Thyroid gland (tissue), 4 donors: ENCODE measurements at places on chromosomes 3 and 15.
A peak's percentile ranks its signal among the peaks of the same experiment; 100 is the strongest.

DNA sequence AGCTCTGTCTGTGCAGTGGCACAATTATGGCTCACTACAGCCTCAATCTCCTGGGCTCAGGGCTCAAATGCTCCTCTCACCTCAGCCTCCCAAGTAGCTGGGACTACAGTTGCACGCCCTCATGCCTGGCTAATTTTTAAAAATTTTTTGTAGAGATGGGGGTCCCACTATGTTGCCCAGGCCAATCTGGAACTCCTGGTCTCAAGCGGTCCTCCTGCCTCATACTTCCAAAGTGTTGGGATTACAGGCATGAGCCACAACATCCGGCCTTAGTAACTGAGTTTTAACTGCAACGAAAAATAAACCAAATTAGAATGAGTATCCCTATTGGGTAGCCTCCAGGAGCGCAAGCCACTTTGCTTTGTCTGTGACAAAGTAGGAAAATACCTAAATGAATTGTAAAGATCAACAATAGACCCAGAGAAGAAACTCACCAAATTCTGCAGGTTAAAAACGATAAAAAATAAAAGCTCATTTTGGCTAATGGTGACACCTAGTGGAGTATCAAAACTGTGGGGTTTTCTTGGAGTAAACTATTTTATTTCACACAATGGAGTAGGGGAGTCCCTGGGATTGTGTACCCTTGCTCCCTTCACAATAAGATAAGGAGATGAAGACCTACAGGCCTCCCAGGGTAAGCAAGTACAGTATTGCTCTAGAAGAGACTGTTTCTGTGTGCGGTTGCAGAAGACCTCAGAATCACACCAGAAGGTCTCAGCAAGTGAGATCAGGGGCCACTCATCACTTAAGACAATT is 21.0 kb upstream of the CA12 start:
- H3K36me3 ChIP-seq: no peaks in the 10 kb centered on the region
- H3K27ac ChIP-seq: no peak overlapping the region
- H3K4me3 ChIP-seq: no peak overlapping the region

DNA sequence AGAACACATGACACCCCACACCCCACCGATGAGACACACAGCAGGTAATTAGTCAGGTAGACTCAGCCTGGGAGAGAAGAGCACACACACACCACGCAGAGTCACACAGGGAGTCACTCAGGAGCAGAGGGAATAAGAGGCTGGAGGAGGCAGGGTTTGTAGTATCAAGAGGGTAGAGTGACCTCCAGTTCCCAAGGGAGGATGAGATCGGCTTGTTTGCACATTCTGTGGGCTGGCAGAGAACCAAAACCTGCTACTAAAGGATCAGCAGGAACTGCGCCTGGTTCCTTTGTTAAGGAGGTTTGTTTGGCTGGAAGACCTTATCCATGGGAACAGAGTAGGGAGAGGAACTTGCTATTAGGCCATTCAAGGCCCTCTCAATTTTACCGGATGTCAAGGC is 281.4 kb upstream of the SLCO3A1 start:
- H3K36me3 ChIP-seq: no peaks in the 10 kb centered on the region
- no peak overlapping the region for H3K27ac ChIP-seq
- no peak for DNase-seq
- no peaks in the 10 kb centered on the region for H3K4me1 ChIP-seq
- H3K4me3 ChIP-seq: no peak overlapping the region

DNA sequence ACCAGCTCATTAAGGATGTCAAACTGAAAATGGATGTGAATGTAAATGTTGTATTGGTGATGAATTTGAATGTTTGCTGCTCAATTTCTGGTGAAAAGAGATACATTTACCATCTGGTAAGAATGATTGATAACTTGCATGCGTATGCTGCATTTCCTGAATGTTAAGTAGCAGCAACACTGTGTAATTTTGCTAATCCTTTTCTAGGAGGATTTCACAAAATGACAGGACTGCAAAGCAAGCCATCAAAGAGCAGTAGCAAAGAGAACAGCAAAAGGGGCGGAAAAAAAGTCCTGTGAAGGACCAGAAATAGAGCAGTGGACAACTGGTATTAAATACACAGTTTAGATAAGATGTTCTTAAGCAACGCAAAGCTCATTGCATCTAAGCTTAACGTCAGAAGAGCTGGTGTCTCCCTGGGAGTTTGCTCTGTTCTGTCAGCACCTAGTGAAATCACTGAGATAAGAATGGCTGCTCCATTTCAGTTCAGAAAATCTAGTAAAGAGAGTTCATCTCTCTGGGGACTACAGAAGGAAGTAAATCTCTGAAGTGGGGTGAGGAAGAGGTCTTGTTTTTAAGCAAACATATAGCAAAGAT is 23.5 kb upstream of the PAQR5 start:
- no peak overlapping the region for H3K27ac ChIP-seq
- H3K4me3 ChIP-seq: no peak overlapping the region

- H3K36me3 ChIP-seq: no peaks in the 10 kb centered on the region
- no peak for DNase-seq
- no peak overlapping the region for H3K4me3 ChIP-seq
- no peak overlapping the region for H3K27ac ChIP-seq
- no peaks in the 10 kb centered on the region for H3K4me1 ChIP-seq
These were observed 17.1 kb downstream of the CTXND1 start for GRCh38 chr15:80234883-80235282.

DNA sequence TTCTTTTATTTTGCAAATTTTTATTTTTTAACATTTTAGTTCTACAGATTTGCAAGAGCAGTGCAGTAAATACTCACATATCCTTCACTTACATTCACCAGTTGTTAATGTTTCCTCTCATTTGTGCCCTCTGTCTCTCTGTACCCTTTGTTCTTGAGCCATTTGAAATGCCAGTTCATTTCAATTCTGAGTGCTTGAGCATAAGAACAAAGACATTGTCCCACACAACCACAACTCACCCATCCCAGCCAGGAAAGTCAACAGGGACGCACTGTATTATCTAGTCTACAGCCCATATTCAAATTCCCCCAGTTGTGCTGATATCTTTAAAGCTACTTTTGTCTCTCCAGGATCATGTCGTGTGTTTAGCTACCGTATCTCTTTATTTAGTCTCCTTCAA is 141.4 kb upstream of the SLC6A11 start:
- H3K4me1 ChIP-seq: no peaks in the 10 kb centered on the region
- H3K36me3 ChIP-seq: no peaks in the 10 kb centered on the region
- H3K4me3 ChIP-seq: no peak overlapping the region
- DNase-seq: no peak
- H3K27ac ChIP-seq: no peak overlapping the region
- no peaks in the 10 kb centered on the region for H3K27me3 ChIP-seq

GRCh38 chr15:101618851-101619614 is 33.1 kb downstream of the TM2D3 start:
- no peak overlapping the region for H3K27ac ChIP-seq
- no peak for DNase-seq
- peaks cover 8% of the 10 kb centered on the region for H3K4me1 ChIP-seq
- H3K36me3 ChIP-seq: no peaks in the 10 kb centered on the region
- no peaks in the 10 kb centered on the region for H3K27me3 ChIP-seq

- H3K4me1 ChIP-seq: no peaks in the 10 kb centered on the region
- DNase-seq: no peak
- H3K27me3 ChIP-seq: no peaks in the 10 kb centered on the region
- H3K4me3 ChIP-seq: no peak overlapping the region
These were observed 241.0 kb upstream of the GBE1 start for GRCh38 chr3:82002491-82002890.

- H3K4me3 ChIP-seq: no peak overlapping the region
- no peak overlapping the region for H3K27ac ChIP-seq
- no peaks in the 10 kb centered on the region for H3K27me3 ChIP-seq
- peaks cover 4% of the 10 kb centered on the region for H3K36me3 ChIP-seq
- H3K4me1 ChIP-seq: no peaks in the 10 kb centered on the region
These were observed 43.5 kb upstream of the SLC22A13 start for GRCh38 chr3:38222032-38222634.

DNA sequence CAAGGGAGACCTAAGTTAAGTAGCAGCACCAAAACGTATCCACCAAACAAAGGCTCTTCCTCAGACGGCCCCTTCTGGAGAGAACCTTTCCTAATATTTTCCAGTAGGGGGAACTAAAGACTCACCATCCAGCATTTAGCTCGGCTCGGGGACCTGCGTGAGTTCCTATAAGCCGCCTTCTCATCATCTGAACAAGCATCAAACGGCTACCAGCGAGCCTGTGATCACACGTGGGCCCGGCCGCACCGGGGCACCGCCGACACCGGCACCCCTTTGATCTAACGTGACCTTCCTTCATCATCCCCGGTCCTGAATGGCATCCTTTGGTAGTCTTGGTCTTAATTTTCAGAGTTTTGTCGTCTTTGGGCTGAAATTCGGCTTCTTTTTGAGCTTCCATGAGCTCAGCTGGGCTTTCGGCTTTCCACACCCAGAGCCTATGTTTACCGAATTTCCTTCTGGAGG is 1.4 kb upstream of the ROBO2 start:
- peaks cover 15% of the 10 kb centered on the region for H3K4me1 ChIP-seq
- H3K27me3 ChIP-seq: peaks cover 21% of the 10 kb centered on the region
- H3K36me3 ChIP-seq: no peaks in the 10 kb centered on the region
- peak; percentile 61 for DNase-seq

- H3K36me3 ChIP-seq: no peaks in the 10 kb centered on the region
- no peak overlapping the region for H3K27ac ChIP-seq
- no peaks in the 10 kb centered on the region for H3K27me3 ChIP-seq
- no peak for DNase-seq
These were observed 272.5 kb upstream of the TGFBR2 start for GRCh38 chr3:30333903-30334302.

DNA sequence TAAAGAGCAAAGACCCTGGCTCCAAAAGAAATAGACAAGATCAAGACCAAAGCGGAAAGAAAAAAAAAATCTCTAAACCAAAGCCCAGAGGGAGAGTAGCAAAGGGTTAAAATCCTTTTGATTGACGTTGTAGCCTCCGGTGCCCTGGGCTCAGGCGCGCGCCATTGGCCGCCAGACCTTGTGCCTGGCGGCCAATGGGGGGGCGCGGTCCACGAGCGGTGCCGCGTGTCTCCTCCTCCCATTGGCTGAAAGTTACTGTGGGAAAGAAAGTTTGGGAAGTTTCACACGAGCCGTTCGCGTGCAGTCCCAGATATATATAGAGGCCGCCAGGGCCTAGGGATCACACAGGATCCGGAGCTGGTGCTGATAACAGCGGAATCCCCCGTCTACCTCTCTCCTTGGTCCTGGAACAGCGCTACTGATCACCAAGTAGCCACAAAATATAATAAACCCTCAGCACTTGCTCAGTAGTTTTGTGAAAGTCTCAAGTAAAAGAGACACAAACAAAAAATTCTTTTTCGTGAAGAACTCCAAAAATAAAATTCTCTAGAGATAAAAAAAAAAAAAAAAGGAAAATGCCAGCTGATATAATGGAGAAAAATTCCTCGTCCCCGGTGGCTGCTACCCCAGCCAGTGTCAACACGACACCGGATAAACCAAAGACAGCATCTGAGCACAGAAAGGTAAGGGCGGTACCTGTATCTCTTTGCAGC is at the start of gene HES1:
Gene HES1, plus strand, starts transcription at position 343 of the 713 bp plus-strand sequence. Its CDS starts 233 bp downstream, at position 576.
- H3K27me3 ChIP-seq: no peaks in the 10 kb centered on the region
- H3K4me3 ChIP-seq: peak within 1 kb of the TSS; percentile 91
- H3K4me1 ChIP-seq: peaks cover 28% of the 10 kb centered on the region
- peaks cover 8% of the 10 kb centered on the region for H3K36me3 ChIP-seq

GRCh38 chr3:172153335-172153861 is 114.0 kb downstream of the FNDC3B start:
- no peaks in the 10 kb centered on the region for H3K36me3 ChIP-seq
- H3K27ac ChIP-seq: peak overlapping the region; percentile 68
- peaks cover 46% of the 10 kb centered on the region for H3K4me1 ChIP-seq
- peak; percentile 92 for DNase-seq
- no peak overlapping the region for H3K4me3 ChIP-seq

- no peaks in the 10 kb centered on the region for H3K36me3 ChIP-seq
- no peaks in the 10 kb centered on the region for H3K27me3 ChIP-seq
- peaks cover 76% of the 10 kb centered on the region for H3K4me1 ChIP-seq
- peak; percentile 47 for DNase-seq
- peak overlapping the region; percentile 87 for H3K27ac ChIP-seq
These were observed 75.1 kb downstream of the SLC12A8 start for GRCh38 chr3:125137358-125138033.

DNA sequence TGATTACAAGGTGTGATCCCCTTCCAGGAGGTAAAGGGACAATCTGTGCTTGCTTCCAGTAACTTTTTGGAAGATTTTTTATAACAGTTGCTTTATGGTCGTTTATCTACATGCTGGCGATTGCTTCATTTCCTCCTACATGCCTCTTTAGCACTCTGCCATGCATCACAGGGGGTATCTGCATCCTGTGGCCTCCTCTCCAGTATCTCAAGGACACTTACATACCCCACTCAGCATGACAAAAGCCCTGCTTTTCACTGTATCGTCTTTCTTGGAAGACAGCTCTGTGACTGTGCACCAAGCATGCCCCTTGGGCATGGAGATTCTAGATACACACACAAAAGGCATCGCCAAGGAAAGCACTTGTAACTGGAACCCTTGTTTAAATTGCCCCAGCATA is 25.3 kb downstream of the CAPN3 start:
- H3K4me3 ChIP-seq: no peak overlapping the region
- H3K36me3 ChIP-seq: no peaks in the 10 kb centered on the region
- H3K27ac ChIP-seq: no peak overlapping the region
- H3K4me1 ChIP-seq: peaks cover 18% of the 10 kb centered on the region
- DNase-seq: no peak

GRCh38 chr3:147551491-147551890 is 142.3 kb downstream of the ZIC1 start:
- no peaks in the 10 kb centered on the region for H3K36me3 ChIP-seq
- no peaks in the 10 kb centered on the region for H3K4me1 ChIP-seq
- H3K27me3 ChIP-seq: no peaks in the 10 kb centered on the region
- no peak for DNase-seq

- H3K4me1 ChIP-seq: no peaks in the 10 kb centered on the region
- H3K36me3 ChIP-seq: peaks cover 56% of the 10 kb centered on the region
- no peak overlapping the region for H3K4me3 ChIP-seq
- H3K27me3 ChIP-seq: no peaks in the 10 kb centered on the region
- DNase-seq: no peak
These were observed 24.1 kb downstream of the XPC start for GRCh38 chr3:14154276-14154675.

DNA sequence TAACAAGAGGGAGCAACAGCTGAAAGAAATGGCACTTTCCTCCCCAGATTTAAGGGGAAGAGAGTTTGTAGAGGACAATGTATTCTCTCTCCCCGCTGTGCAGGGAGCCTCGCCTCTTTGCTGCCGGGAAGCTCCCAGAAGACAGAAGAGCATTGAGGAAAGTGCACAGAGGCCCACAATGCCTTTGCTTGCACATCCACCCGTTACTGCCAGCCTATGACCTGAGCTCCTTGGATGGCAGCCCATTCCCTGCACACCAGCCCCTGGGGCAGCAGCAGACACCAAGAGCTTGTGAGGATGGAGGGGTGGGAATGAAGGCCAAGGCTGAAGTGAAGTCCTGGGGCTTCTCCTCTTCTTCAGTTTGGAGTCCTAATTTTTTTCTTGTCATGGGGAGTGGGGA is 67.0 kb downstream of the CLDN11 start:
- no peak for DNase-seq
- H3K4me3 ChIP-seq: no peak overlapping the region

GRCh38 chr3:117526470-117527079 is 817.0 kb downstream of the TUSC7 start:
- no peaks in the 10 kb centered on the region for H3K4me1 ChIP-seq
- H3K27me3 ChIP-seq: no peaks in the 10 kb centered on the region
- no peak overlapping the region for H3K4me3 ChIP-seq
- no peaks in the 10 kb centered on the region for H3K36me3 ChIP-seq
- no peak overlapping the region for H3K27ac ChIP-seq

- no peak overlapping the region for H3K4me3 ChIP-seq
- DNase-seq: no peak
- no peaks in the 10 kb centered on the region for H3K27me3 ChIP-seq
- no peak overlapping the region for H3K27ac ChIP-seq
- H3K4me1 ChIP-seq: peaks cover 8% of the 10 kb centered on the region
- no peaks in the 10 kb centered on the region for H3K36me3 ChIP-seq
These were observed 29.9 kb upstream of the IL16 start for GRCh38 chr15:81166636-81167305.
